Memory B cell (primary cell): ENCODE measurements at places on chromosomes 2 and 18.

GRCh38 chr18:6626457-6626856 is 103.1 kb upstream of the ARHGAP28 start:
- DNase-seq = no peak

DNA sequence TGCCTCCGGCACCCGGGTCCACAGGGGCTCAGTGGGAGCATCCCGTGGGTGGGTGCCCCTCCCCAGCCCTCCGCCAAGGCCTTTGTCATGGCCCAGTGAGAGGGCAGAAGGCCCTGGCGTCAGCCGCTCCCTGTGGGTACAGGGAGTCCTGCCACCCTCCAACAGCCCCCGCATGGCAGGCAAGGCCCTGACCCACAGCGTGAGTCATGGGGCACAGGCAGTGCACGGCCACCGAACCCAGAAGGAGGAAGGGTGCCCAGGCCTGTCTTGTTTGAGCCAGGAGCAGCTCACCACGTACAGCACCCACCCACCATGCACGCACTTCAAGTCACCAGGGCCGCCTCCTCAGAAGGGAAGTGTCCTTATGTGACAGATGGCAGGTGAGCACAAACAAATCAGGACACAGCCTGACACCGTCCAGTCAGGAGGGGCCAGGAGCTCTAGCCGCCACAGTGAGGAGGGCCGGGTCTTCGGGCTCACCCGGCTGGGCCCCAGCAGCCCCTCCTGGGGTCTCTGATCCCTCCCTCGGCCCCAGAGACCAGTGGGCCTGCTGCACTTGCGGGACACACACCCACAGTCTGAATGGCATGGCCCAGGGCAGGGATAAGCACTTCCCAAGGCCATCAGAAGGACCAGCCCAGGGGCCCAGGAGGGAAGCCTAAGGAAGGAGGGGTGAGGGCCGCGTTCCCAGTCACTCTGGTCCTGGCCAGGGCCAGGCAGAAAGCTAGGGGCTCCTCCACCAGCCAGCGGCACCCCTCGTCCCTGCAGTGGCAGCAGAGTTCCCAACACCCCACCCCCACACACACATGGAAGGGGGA is 25.8 kb downstream of the BIN1 start:
- peak; percentile 51 for DNase-seq

DNA sequence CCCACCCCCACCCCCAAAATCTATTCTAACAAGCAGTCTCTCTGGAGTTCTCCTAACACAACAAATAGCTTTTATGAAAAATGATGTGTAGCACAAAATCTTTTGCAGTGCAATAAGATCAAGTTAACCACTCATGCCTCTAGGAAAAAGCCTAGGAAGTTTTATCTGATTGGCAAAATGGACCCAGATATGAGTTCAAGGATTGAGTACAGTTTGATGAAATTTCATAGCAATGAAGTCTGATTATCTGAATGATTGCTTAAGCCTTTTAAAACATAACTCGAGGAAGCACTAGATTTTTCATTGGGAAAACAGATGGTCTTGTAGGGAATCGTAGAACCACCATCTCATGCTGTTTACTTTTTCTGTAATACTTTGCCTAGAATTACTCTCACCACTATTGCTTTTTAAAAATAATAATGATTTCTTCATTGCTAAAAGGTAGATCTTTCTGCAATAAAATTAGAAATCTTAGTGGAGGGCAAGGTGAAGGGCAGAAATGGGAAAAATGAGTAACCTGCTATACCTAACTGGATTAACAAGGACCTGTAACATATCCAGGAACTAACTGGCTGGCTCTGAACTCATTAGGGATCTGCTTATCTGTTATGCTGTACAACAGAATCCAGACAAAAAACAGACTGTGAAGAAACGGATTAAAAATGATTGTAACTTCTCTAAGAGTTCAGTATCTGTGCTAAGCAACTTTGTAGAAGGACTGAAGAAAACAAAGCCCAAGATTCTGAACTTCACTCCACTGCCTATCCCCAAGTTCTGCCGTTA is 73.7 kb upstream of the ETAA1 start:
- DNase-seq = no peak

DNA sequence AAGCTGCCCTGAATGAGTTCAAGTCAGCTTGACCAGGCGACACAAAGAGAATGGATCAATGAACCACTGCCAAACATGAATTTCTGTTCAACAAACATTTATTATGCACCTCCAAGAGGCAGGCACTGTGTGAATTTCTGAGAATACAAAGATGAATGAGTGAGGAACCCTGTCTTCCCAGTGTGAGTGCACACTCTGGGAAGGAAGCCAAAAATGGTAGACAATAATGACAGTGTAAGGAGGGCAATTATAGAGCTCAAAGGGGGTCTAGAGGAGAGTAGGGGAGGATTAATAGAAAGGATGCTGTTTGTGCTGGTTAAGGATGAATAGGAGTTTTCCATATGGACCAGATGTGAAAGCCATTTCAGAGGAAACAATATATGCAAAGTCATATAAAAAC is 213.4 kb downstream of the DCC start:
- DNase-seq = no peak

- DNase-seq = no peak
Measured at GRCh38 chr2:150566289-150566688, 78.8 kb upstream of the RND3 start.

DNA sequence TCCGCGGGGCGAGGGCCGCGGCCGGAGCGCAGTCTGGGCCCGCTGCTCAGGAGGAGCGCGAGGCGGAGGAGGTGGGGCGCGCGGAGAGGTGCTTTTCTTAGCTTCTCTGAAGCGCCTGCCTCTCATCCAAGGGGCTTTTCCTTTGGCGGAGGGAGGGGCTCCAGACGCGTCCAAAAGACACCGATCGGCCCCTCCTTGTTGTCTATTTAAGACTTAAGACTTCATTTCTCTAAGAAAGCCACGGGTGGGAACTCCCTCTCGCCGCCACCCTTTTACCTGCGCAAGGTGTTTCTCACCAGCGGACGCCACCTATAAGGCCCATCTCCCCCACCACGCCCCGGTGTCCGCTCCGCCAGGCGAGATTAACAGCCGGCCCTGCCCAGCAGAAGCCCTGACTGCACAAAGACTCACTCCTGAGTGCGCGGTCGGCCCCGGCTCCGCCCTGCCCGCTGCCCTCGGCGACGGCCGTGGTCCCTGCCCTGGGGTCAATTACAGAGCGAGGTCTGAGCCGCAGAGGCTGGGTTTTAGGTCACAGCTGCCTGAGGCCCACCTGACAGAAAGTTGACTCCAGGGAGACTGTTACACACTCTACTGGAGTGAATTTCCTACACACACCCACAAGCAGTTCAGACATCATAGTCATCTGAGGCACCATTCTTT is at the start of gene DSC2:
TSS of gene DSC2 (minus strand) at position 397 of the 660 bp plus-strand sequence. CDS start 450 bp downstream, outside the sequence.
- no peak for DNase-seq

DNA sequence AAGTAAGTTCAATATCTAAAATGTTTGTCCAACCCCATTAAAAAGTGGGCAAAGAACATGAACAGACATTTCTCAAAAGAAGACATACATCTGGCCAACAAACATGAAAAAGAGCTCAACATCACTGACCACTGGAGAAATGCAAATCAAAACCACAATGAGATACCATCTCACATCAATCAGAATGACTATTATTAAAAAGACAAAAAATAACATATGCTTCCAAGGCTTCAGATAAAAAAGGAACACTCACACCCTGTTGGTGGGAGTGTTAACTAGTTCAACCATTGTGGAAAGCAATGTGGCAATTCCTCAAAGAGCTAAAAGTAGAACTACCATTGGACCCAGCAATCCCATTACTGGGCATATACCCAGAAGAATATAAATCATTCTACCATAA is 931.1 kb downstream of the LRP1B start:
- DNase-seq = no peak

DNA sequence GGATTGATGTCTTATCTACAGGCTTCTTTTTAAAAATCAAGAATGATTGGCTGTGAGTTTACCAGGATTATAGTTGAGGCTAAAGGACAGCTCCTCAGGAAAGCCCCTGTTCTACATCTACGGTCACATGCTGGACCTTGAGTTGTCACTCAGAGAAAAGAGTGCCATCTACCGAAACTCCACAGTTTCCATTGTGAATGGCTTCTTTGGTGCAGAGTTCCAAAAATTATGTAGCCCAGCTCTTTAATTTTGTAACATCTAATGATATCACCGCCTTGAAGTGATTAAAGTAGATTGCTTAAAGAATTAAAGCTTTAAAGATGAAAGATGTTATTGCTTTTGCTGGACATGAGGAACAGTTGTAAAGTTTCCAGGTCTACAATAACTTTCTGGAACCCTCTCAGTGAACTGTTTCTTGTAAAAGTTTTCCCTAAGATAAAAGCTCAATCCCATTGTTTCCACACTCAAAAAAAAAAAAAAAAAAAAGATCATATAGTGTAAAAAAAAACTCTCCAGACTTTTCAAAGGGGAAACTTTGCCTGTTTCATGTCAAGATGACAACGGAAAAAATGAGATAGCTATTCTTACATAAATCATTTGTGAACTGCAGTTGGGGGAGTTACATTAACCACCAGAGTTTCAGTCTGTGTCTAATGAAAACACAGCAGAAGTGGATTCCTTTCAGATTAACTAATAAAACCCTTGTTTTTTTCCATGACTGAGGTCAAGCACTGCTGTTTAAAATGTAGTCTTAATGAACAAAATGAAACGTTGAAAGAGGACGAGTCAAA is 4.3 kb downstream of the COL3A1 start:
- DNase-seq = no peak

GRCh38 chr2:127506510-127506909 is 19.8 kb downstream of the IWS1 start:
- DNase-seq = no peak

DNA sequence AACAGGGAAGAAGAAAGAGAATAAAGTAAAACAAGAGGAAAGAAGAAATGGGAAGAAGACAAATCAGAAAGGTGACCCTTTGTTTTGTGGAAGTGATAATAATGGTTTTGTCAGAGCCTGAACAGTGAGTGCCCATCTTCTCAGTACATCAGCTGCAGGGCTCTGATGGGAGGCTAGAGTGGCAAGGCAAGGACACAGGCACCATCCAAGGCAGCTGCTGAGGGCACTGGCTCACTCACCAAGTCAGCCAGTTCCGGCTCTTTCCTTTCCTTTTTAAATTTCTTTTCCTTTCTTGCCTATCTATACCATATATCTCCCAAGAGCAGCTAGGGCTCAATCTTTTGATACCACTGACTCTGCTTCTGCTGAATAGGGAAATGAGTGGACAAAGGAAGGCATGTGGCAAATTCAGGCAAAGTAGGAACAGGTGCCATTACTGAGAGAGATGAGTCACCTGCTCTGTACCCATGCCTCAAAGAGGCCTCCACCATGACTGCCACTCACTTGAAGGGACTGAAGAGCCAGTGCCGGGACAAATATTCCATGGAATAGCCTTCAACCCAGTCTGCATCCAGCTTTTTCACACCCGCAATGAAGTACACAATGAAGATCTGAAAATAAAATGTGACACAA is 6.2 kb downstream of the GGCX start:
- no peak for DNase-seq

GRCh38 chr2:73776381-73776780 is 3.5 kb downstream of the DUSP11 start:
- no peak for DNase-seq

DNA sequence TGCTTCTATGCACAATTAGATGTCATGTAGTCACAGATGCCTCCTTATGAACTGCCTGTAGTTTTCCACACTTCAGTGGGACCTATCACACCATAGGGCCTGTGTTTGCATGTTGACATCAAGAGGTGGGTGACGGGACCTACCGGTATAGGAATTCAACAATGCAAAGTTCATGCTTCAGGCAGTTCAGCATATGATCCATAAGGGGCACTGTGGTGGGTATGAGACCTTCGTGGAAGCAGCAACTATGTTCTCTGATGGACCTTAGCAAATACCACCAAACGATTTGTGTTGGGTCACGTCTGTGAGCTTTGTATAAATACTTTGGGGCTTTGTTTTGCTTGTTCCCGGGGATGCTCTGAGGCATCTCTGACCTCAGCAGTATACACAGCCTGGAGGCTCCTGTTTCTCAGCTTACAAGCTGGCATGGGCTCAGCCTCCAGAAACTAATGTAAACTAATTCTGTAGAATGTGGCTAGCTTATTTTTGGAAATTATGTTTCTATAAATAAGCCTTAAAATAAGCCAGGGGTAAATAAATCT is 111.6 kb downstream of the DTNA start:
- DNase-seq = no peak

DNA sequence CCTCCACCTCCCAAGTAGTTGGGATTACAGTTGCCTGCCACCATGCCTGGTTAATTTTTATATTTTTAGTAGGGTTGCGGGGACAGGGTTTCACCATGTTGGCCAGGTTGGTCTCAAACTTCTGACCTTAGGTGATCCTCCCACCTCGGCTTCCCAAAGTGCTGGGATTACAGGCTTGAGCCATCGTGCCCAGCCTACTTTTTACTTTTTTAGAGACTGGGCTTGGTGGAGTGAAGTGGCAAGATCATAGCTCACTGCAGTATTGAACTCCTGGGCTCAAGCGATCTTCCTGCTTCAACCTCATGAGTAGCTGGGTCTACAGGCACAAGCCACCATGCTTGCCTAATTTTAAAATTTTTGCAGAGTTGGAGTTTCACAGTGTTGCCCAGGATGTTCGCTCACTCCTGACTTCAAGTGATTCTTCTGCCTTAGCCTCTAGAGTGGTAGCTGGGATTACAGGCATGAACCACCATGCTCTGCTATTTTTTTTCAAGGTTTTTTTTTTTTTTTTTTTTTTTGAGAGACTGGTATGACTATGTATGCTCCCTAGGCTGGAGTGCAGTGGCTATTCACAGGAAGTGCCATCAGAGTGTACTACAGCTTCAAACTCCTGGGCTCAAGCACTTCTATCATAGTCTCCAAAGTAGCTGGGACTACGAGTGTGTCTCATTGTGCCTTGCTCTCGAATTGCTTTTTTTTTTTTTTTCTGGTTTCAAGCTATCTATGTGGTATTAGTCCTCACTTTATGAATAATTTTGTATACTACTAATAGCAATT is 11.9 kb downstream of the MSH2 start:
- DNase-seq = no peak

DNA sequence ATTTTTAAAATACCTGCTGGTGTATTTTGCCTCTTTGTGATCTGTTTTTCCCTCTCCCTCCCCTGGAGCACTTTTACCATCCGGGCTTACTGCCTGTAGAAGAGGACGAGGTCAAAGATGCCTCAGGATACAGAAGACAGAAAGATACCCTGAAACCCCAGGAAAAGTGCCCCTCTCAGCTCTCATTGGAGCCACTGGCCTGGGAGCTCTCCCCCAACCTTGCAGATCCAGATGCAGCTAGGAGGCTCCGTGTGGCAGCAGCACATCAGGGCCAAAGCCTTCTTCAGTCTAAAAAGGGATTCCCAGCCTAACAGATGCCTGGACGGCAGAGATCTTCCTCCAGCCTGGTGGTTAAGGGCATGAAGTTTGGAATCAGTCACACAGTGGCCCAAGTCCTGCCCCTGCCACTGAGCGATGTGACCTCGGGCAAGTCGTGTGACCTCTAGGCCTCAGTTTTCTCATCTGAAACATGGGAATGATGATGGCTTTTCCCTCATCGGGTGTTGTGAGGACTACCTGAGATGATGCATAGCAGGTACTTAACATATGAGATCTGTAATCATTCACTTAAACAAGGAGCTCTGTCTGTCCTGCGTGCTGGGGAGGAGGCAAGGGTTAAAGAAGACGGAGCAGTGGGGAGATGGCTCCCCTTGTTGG is 239.4 kb downstream of the DYSF start:
- no peak for DNase-seq
